ENCODE measurements at places on chromosomes 3 and 15. TPM values are rescaled to one million over a fixed set of nuclear protein-coding genes. Genes with fewer than 3 reads are reported as not detected.

The ANKRD63 gene
- 0.26 TPM for polyA plus RNA-seq

The CA12 gene
- 151 TPM for polyA plus RNA-seq

The UBAP1L gene
- polyA plus RNA-seq, result 3.7 TPM

The EIF4G1 gene
- 178 TPM for polyA plus RNA-seq

The GOLGA8H gene
- 1.1 TPM for polyA plus RNA-seq

The LRTM1 gene
- polyA plus RNA-seq, result not detected

The WDR73 gene
- polyA plus RNA-seq, result 36.0 TPM

The BFSP2 gene
- not detected for polyA plus RNA-seq

The KBTBD12 gene
- 1.3 TPM for polyA plus RNA-seq

- DNase-seq, result no peak
Measured at GRCh38 chr3:52243791-52244628, 1.5 kb upstream of the PPM1M start.

DNA sequence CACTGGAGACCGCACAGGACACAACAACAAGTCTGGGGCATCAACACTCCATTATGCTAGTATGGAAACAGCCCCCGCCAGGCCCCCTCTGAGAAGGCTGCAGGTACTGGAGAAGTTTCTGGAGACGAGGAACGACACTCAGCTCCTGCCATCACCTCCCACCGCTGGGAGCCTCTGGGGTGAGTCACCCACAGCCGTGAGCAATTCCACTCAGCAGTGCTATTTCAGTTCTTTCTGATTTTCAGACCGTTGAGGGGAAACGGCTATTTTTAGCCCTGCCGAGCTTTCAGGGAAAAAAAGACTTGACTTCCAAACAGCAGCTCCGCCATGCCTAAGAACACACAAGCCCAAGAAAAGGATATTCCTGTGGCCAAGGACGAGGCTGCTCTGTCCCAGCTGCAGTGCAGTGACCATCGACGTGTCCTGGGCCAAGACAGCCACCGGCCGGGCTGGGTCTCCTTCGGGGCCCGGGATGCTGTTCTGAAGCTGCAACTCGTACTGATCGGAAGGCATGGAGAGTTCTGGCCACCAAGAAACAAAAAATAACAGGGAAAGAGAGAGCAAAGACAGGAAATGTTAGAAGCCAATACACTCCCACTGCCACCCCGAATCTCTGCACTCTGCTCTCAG is 40.8 kb downstream of the NUP210 start:
- DNase-seq, result no peak

DNA sequence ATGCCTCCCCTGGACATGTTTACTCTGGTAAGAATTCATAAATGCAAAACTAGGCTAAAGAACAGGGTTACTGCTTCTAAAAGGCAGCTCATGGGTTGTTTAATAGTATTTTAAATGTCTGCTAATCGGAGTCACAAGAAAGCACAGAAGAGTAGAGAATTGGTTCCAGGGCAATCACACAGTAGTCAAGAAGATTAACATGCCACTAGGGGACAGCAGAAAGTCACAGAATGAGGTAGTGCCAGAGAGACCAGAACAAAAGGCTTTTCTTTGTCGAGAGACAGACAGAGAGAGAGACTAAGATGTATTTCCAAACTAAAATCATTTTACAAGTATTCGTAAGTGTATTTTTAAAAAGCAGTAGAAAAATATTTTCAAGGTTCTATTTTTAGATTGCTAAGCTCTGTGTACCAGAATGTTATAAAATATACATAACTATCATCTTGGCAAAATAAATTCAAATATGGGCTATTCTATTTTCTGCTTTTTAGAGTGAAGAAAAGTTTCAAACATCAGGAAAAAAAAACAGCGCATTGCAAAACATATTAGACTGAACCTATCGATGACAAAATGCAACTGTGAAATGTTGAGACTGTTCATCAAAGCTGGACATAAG is 78.3 kb upstream of the CDIN1 start:
- no peak for DNase-seq

- DNase-seq, result no peak
Measured at GRCh38 chr15:79978260-79978654, 7.3 kb upstream of the BCL2A1 start.

- DNase-seq, result no peak
Measured at GRCh38 chr3:71042759-71043158, 540.8 kb downstream of the FOXP1 start.

DNA sequence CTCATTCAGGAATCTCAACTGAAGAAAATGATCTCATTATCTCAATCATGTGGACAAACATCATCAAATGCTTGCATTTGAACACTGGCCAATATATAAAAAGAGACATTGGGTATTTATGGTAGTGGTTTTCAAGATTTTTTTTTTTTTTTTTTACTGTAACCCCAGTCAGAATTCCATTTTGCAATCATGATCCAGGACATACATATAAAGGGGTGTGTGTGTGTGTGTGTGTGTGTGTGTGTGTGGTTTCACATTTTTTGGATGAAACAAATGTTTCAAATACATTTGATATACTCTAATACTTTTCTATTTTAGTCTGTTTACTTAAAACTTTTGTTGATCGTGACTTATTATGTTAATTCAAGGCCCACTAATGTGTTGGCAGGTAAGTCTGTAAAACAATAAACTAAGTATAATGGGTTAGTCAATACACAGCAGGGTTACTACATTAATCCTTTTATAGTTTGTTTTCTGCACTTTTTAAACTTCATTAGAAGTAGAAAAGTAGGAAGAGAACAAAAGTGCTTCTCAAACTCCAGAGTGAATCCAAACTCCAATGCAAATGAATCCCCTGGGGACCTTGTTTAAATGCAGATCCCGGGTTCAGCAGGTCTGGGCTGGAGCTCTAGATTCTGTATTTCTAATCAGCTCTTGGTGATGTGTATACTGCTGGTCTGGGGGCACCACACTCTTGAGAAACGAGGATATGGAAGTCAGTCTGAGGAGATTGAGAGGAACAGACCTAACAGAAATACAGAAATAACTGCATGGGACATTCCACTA is 17.6 kb downstream of the THRB start:
- DNase-seq, result no peak

- peak; percentile 69 for DNase-seq
Measured at GRCh38 chr15:57503911-57504598, 87.6 kb upstream of the MYZAP start.

- DNase-seq, result no peak
Measured at GRCh38 chr15:69435985-69436384, 16.6 kb upstream of the RPLP1 start.

DNA sequence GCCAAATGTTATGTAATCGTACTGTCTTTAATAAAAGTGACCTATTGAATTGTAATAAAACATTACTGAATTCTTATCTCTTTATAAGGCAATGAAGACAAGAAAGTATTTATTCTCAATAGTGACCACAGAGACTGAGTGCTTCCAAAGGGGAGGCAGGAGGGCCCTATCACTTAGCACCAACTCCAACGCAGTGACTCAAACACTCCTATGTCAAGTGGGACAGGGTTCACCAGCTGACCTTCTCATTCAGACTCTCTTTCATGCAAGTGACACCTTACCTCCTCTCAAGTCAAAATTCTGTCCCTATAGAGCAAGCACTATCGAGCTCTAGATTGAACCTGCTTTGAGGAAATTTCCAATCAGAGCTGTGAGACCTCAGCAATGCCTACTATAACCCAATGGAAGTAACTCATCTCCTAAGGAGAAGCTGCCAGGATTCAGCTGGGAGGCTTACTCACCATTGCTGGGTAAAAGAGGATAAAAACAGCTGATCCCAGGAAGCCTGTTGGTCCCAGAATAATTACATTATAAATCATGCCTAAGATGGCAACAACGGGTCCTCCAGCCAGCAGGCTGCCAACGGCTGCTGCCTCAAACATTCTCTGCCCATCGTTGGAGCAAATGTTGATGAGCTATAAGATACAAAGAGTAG is 35.6 kb downstream of the ABCC5 start:
- DNase-seq, result no peak

DNA sequence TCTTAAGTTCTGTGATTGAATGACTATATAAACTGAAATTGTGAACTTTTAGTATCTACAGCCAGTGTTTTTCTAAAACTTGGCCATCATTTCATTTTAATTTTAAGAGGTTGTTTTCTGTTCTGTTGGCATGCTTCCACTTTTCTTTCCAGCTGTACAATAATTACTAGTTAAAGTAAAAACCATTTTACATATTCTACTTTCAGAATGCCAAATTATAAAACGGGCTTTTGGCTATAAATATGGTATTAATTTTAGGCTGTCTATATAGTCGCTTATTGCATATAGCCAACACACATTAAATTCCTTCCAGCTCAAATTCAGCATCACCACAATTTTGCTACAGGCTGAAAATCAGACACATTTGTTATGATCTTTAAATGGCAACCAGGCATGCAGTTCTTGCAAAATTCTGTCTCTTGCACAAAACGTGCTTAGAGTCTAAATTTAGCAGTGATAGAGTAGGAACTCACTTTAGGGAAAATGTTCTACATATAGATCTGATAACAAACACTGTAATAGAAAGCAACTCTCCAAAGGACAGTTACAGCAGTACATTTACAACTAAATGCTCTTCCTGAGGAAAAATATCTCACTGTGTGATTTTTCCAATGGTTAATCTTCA is 81.1 kb downstream of the BTD start:
- no peak for DNase-seq

All from right renal pelvis (tissue), 4 donors.